ENCODE measurements at places on chromosomes 12 and 14.

GRCh38 chr14:91417983-91418386 is 365 bp upstream of the CCDC88C start:
- no peak for DNase-seq

DNA sequence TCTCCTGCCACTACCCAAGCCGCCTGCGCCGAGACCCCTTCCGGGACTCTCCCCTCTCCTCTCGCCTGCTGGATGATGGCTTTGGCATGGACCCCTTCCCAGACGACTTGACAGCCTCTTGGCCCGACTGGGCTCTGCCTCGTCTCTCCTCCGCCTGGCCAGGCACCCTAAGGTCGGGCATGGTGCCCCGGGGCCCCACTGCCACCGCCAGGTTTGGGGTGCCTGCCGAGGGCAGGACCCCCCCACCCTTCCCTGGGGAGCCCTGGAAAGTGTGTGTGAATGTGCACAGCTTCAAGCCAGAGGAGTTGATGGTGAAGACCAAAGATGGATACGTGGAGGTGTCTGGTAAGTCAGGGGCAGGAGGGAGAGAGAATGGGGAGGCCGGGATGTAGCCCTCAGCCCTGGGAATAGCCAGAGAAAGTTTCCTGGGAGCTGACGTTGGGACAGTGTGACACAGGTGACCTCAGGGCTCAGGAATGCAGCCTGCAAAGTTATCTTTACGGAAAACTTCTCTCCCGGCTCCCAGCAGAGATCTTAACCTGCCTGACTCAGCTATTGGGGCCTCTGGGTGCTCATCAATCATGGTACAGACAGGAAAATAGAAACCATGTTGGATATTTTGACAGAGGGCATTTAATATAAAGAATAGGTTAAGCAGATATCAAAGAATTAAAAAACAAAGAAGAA is 747 bp downstream of the HSPB8 start:
- DNase-seq: peak; percentile 53

DNA sequence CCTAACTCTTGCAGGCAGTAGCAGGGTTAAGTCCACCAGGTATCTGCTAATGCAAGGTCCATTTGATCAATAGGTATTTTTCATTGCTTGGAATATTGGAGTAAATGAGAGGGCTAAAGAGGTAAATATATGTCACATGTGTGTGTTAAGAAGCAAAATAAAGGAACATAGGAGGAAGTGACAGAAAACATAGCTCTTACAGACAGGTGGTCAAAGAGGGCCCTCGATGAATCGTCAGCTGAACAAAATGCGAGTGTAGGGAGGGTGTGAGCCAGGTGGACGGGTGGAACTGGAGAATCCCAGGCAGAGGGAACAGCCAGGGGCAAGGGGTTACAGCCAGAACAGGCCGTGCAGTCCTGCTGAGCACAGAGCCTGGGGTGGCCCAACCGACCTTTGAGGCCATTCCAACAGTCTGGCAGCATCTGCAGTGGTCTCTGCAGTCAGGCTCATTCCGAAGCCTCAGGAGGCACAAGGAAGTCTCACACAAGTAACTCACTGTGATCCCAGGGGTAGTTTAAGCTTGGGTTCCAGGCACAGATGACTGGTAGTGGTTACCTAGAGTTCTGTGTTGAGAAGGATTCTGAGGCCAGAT is 43.2 kb downstream of the CCDC88C start:
- DNase-seq: no peak

- peak; percentile 37 for DNase-seq
Observed at GRCh38 chr14:101713621-101714349, 47.7 kb upstream of the PPP2R5C start.

GRCh38 chr12:92551853-92552397 is 150.9 kb upstream of the PLEKHG7 start:
- DNase-seq: no peak

- no peak for DNase-seq
Observed at GRCh38 chr14:63051992-63052391, 6.7 kb upstream of the KCNH5 start.

GRCh38 chr12:84512751-84513150 is 399.8 kb downstream of the SLC6A15 start:
- DNase-seq: no peak

GRCh38 chr14:79709573-79709972 is 501.7 kb downstream of the DIO2 start:
- no peak for DNase-seq

- no peak for DNase-seq
Observed at GRCh38 chr12:78725951-78726580, 138.5 kb upstream of the SYT1 start.

GRCh38 chr12:58513852-58514251 is 406.5 kb downstream of the LRIG3 start:
- no peak for DNase-seq

DNA sequence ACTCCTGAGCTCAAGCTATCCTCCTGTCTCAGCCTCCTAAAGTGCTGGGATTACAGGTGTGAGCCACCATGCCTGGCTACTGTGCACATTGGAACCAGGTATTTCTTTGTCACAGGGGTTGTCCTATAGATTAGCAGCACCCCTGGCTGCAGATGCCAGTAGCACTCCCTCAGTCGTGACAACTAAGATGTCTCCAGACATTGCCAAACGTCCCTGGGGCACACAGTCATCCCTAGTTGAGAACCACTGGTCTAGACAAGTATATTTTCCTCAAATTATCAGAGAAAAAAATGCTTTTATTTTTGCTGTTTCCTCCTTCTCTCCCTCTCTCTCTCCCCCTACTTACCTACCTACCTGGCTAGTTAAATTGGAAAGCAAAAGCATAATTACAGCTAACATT is 17.9 kb upstream of the P2RX7 start:
- no peak for DNase-seq

- no peak for DNase-seq
Observed at GRCh38 chr14:61262082-61262481, 19.1 kb downstream of the TMEM30B start.

DNA sequence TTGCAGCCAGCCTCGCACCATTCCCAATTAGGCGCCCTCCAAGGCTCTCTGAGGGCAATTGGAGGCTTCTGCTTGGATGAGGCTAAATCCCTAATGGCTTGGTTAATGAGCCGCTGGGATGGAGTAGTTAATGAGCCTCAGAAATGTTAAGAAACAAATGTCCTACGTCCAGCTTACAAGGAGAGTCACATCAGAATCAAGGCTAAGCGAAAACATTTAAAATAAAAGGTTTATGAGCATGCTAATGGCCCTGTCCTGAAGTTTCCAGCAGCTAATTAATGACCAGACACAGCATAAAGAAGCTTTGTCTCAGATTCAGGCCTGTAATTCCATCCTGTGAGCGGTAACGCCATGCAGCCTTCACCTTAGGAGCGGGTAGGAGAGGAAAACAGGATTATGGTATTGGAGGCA is 200.7 kb upstream of the BCL2L14 start:
- DNase-seq: no peak

DNA sequence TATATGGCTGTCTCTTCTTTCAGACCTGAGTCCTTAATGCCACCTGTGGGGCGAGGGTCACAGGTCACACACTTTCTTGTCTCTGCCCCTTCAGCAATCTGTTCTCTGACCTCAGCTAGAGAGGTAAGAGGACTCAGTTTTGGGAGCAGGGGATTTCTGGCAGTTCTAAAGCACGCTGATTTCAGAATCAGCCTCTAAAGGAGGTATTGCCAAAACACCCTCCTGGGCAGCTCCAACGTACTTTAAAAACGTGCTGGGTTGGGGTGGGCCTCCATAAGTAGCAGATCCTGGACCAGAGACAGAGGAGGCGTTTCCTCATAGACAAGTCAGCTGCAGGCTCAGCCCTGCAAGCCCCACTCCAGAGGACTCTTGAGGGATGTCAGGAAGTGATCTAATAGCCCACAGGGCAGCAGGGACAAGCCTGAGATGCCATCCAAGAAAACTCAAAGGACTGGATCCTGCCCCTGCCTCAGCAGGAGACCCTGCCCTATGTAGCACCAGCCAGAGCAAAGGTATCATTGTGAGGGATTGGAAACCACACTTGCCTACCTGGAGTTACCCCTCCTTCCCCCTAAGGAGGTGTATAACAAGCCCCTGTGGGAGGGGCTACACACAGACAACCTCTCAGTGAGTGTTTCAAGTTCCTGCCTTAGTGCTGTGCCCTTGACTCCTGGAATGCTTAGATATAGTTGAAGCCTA is 8.5 kb downstream of the CTDSP2 start:
- no peak for DNase-seq

DNA sequence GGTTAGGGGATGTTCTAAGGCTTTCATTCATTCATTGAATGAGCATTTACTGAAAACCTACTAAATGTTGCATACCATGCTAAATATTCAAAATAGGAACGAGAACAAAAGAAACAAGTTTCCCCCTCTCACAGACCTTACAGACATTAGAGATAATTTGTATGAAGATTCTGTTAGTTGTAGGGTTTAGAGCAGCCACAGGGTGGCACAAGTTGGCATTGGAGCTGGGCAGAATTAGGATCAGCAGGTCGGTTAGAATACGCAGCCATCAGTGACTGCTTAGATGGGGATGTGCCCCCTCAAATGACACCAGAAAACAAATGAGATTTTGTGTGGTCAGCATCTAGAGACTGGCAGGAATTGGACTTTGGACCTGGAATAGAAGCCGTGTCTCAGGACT is 166.3 kb upstream of the DAAM1 start:
- no peak for DNase-seq

GRCh38 chr12:127726671-127727315 is 540.2 kb upstream of the TMEM132C start:
- no peak for DNase-seq

DNA sequence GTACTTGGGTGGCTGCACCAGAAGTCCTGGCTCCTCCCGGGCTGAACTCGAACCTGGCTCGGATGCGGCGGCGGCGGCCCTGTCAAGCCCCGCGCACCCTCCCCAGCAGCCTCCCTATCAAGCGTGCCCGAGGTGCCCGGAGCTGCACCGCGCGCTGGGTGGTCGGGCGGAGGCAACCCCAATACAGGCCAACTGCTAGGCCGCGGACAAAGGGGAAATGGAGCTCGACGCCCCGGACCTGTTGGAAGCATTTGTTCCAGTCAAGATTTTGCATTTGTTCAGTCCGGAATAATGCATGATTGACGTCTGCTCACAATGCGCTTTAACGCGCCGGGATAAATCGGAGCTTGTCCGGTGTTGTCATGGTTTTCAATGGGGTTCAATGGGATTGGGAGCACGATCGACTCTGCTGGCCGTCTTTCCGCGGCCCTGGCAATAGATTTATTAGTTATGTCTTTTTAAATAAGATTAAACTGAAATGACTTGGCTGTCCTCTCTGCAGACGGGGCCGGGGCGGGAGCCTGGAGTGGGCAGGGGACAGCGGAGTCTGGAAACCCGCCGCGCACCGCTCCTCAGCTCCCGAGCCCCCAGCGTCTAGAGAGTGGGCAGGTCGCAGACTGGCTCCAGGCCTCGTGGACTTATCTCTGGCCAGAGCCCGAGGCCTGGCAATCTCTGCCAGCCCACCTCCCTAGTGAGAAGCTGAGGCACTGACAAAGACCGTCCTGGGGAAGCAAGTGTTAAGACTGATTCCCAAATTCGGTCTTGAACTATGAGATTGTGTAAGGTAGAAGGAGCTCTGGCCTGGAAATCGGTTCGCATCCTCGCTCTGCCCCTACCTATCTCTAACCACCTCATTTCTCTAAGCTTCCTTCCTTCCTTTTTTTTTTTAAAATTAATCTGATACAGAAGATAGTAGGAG is 1.7 kb upstream of the NKX2-8 start:
- DNase-seq: no peak

DNA sequence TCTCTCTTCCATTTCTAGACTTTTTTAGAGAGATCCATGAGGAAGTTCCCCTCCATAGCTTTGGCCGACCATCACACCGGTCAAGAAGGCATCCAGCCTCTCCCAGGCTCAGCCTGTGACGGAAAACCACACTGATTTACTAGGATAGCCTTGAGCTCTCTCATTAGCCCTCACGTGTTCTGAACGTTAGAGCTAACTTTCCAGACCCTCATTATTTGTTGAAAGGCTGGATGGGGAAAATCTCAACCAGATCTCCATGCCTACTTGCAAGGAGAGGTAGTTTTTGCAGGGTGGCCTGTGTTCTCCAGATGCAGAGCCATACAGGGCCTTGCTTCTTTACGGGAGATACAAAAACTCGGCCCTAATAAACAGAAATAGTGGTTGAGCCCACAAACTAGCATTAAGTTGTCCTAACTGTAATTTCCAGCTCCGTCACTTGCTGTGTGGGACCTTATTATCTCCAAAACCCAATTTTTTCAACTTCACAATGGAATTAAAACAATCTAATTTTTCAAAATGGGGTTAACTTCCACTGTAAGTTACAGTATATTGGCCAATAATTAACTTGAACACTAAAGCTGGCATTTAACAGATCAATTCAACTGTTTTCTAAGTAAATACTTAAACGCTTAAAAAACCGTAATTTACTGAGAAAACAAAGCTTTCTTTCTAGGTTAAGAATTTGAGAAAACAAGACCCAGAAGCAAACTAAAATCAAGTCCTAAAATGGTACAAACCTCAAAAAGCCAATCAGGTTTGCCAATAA is 65.3 kb downstream of the KLHL28 start:
- DNase-seq: no peak

GRCh38 chr12:121388421-121388981 is 11.4 kb upstream of the RNF34 start:
- DNase-seq: no peak

- no peak for DNase-seq
Observed at GRCh38 chr12:132218915-132219314, 74.7 kb downstream of the NOC4L start.

DNA sequence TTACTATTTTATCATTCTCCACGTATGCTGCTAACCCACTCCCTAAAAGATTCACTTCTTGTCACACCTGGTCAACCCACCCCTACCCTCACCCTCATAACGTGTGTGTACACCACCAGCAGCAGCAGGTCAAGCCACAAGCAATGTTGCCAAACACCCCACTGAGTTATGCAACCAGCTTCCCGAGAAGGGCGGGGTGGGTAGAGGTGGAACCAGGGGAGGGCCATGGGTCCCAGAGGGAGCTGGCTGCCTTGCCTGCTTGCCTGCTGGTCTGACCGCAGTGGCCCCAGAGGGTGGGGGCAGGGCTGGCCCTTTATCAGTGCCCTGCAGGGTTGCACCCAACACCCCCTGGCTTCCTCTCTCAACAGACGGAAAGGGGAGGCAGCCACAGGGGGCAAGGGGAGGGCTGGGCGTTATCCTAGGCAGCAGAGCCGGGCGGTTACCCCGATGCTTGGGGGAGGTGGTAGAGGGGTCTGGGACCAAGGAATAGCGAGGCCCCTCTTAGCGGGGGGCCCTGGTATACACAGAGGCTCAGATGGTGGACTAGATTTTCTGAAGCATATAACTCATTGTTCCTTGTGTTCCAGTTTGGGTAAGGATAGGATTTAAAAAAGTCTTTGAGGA is 3.5 kb upstream of the NFE2 start:
- DNase-seq: peak; percentile 89

GRCh38 chr14:89899917-89900663 is 54.4 kb downstream of the EFCAB11 start:
- DNase-seq: no peak
